Activated naive CD8-positive, alpha-beta T cell treated with anti-CD3 and anti-CD28 coated beads, Interleukin-2, amount 50 U/mL, for 24 hours (primary cell): ENCODE measurements at places on chromosomes 11 and 22.

- peaks cover 65% of the 10 kb centered on the region for H3K36me3 ChIP-seq
- peak overlapping the region; percentile 24 for H3K27ac ChIP-seq
- H3K27me3 ChIP-seq: no peaks in the 10 kb centered on the region
- H3K4me3 ChIP-seq: no peak overlapping the region
Observed at GRCh38 chr11:119012629-119013170, 5.4 kb downstream of the RPS25 start.

GRCh38 chr11:110526323-110526722 lies 96.6 kb downstream of the FDX1 start:
- no peak overlapping the region for H3K27ac ChIP-seq
- peaks cover 11% of the 10 kb centered on the region for H3K4me1 ChIP-seq
- H3K27me3 ChIP-seq: no peaks in the 10 kb centered on the region
- H3K4me3 ChIP-seq: no peak overlapping the region
- no peaks in the 10 kb centered on the region for H3K36me3 ChIP-seq

DNA sequence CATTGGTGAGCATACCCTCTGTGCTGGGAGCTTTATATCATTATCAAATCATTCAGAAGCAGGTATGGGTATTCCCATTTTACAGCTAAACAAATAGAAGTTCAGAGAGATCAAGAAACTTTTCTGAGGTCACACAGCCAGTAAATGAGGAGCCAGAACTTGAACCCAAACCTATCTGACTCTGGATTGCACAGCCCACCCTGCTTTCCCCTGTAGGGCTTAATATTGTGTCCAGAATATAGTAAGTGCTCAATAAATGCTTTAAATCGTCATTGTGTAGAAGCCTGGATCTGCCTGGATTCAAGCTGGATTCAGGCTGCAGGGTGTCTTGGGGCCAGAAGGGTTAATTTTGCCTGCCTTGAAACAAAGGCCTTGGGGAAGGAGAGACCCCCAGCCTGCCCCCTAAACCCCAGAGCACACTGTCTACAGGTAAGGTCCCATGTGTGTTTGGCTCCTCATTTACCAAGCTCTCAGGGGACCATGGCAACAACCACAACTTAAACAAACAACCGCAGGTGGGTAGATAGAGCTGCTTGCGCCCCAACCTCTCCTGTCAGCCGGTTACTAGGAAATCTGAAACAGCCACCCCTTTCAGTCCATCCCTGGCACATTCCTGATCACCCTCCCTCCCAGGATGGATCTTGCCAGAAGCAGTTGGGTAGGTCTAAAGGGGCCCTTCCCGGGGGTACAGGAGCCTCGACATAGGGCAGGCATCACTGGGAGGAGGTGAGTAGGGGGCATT lies 3.0 kb upstream of the SEC14L3 start:
- no peak overlapping the region for H3K27ac ChIP-seq
- peaks cover 13% of the 10 kb centered on the region for H3K27me3 ChIP-seq
- DNase-seq: no peak
- no peak overlapping the region for H3K4me3 ChIP-seq
- H3K4me1 ChIP-seq: no peaks in the 10 kb centered on the region

GRCh38 chr11:73907191-73907590 lies 30.4 kb downstream of the PAAF1 start:
- no peak overlapping the region for H3K4me3 ChIP-seq
- peaks cover 21% of the 10 kb centered on the region for H3K36me3 ChIP-seq
- H3K27ac ChIP-seq: no peak overlapping the region
- H3K4me1 ChIP-seq: no peaks in the 10 kb centered on the region
- no peaks in the 10 kb centered on the region for H3K27me3 ChIP-seq

- no peaks in the 10 kb centered on the region for H3K27me3 ChIP-seq
- no peak overlapping the region for H3K27ac ChIP-seq
- H3K36me3 ChIP-seq: no peaks in the 10 kb centered on the region
Observed at GRCh38 chr11:132551016-132551415, 981.3 kb downstream of the OPCML start.

- no peak overlapping the region for H3K4me3 ChIP-seq
- H3K36me3 ChIP-seq: no peaks in the 10 kb centered on the region
Observed at GRCh38 chr11:27158456-27159334, 118.1 kb downstream of the BBOX1 start.
